ENCODE measurements at places on chromosomes 2 and 18.
A peak's percentile ranks its signal among the peaks of the same experiment; 100 is the strongest.

- DNase-seq, result peak; percentile 74
Measured at GRCh38 chr2:134539981-134540380, 178.8 kb downstream of the TMEM163 start.

GRCh38 chr2:64582774-64583340 lies 58.7 kb downstream of the AFTPH start:
- peak; percentile 63 for DNase-seq

GRCh38 chr18:5029592-5029991 lies 167.5 kb downstream of the AKAIN1 start:
- DNase-seq, result no peak

DNA sequence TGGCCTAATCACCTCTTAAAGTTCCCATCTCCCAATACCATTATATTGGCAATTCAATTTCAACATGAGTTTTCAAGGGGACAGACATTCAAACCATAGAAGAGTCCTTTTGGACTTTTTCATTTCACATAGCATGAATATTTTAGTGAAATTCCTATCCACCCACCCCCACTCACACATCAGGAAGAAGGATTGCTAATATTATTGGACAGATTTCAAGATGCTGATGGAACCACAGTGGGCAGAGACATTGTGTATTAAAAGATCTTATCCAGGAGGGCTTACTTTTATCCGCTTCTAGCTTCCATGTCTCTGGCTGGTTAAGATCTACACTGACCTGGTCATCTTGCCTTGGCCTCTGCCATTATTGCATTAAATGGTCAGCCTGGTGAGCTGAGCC lies 297.4 kb upstream of the ACVR2A start:
- no peak for DNase-seq

DNA sequence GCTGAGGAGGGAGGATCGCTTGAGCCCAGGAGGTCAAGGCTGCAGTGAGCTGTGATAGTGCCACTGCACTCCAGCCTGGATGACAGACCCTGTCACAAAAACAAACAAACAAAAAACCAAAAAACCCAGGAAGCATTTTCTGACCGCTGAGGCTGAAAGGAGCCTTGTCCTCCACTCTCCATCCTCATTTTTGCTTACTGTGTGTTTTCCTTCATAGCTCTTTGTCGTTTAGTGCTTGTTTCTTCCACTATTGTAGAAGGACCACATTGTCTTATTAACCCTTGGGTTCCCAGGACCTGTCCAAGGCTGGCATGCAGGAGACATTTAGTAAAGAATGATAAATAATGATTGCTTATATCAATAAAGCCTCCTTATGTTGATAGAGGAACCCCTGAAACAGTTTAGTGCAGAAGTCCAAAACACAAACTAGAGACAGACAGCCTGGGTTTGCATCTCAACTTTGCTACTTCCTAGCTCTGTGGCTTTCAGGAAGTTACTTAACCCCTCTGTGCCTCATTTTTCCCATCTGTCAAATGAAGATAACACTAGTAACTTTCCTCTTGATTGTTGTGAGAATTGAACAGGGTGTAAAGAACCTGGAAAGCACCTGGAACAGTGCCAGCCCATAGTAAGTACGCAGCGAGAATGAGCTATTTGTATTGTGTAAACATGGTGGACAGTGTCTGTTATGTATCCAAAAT lies 126.0 kb downstream of the LPIN1 start:
- no peak for DNase-seq

- peak; percentile 28 for DNase-seq
Measured at GRCh38 chr18:69537183-69537582, 136.5 kb downstream of the DOK6 start.

GRCh38 chr2:69685321-69686048 lies 41.9 kb upstream of the AAK1 start:
- no peak for DNase-seq

DNA sequence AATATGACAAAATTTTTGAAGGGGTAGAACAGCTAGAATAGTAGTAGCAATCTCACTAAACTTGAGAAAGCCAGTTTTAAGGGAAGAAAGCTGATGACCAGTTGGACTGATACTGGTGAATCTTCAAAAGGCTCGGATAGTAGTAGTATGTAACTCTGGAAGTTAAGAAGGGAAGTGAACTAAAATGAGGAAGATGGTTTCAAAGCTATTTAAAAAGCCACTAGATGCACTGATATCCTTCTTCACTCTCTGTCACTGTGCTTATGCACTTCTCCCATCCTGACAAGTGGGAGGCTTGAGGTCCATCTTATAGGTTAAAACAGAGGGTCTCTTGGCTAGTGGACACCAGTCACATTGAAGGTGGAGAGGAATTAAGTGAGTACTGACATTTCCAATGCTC lies 141.1 kb downstream of the NCOA1 start:
- no peak for DNase-seq

- no peak for DNase-seq
Measured at GRCh38 chr2:1375794-1376193, 37.5 kb upstream of the TPO start.

GRCh38 chr2:73914667-73915066 lies 12.0 kb upstream of the DGUOK start:
- DNase-seq, result no peak

GRCh38 chr2:73250872-73251846 lies 17.1 kb downstream of the CCT7 start:
- no peak for DNase-seq

GRCh38 chr2:162885281-162886070 lies 46.9 kb upstream of the KCNH7 start:
- DNase-seq, result peak; percentile 2

DNA sequence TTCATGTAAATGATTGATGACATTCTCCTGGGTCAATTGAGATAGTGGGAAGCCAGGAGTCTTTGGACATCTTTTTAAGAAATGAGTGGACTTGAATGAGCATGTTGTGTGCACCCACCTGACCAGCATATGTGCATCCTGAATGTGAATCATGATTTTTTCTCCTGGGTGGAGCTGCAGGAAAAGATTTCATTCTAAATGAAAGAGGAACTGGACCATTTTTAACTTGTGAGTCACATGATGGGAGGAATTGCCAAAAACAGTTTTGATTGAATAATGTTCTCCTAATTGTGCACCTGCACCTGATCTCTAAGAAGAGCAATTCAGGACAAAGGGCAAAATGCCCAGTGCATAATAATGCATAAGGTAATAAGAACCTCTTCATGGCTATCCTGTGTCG lies 32.3 kb downstream of the COPS8 start:
- peak; percentile 10 for DNase-seq

GRCh38 chr2:31052284-31052683 lies 86.0 kb downstream of the GALNT14 start:
- DNase-seq, result no peak

DNA sequence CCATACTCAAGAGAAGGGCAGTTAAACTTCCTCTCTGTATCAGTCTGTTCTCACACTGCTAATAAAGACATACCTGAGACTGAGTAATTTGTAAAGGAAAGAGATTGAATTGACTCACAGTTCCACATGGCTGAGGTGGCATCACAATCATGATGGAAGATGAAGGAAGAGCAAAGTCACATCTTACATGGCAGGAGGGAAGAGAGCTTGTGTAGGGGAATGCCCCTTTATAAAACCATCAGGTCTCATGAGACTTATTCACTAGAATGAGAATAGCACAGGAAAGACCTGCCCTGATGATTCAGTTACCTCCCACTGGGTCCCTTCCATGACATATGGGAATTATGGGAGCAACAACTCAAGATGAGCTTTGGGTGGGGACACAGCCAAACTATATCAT lies 1.4 kb upstream of the IL36B start:
- DNase-seq, result no peak

DNA sequence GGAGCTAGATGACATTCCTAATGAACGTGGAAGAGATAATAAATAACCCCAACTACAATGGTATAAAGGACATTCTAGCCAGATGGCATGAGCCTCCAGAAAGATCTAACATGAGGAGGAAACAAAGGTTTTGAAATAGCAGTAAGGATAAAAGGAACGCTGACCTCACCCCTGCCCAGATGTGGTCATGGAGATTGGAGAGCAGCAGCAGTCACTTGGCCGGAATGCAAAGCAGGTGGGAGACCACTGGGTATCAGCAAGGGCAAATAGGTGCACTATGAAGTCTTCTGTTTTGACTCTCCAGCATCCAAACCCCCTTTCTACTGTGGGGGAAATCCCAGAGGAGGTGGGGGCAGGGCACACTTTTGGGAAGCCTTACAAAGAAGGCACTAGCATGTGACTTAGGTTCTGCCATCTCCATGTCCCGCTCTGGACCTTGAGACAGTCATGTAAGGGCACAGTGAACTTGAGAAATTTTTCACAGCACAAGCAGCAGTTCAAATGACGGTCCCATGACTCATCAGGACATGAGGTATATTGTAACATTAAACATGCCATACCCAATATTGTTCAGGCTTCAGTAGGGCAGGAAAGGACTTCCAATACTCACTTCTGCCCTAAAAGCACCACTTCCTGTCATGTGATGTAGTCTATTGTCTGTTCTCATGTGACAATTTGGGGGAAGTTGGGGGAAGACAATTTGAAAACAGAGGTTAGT lies 55.2 kb downstream of the METTL4 start:
- no peak for DNase-seq

- DNase-seq, result no peak
Measured at GRCh38 chr2:76759634-76760366, 762.4 kb downstream of the LRRTM4 start.

DNA sequence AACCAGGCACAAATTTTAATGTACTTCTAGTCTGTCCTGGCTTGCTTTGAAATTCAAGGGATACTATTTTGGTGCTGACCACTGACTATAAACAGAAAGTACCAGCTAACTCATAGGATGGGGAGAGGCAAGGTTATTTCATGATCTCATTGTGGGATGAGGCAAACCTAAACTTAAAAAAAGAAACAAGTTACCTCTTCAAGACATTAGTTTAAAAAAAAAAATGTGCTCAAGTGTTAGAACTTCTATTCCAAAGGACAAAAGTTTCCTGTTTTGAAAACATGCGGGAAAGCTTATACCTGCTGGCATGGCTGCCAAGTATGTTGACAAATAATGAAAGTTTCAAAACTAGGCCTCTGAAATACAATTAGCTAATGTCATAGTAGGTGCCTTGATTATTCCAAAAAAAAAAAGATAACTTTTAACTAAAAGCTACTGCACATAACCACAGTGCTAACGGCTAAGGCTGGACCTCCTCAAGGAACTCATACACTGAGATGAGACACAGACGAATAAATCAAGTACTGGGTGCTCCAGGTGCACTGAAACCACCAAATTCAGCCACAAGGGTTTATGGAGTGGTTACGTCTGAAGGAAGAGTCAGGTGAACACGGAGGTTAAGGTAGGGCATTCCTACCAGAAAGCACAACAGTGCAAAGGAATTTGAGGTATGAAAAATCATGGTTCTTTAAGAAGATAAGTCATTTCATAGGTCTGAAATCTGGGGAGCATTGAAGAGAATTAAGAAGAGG lies 38.1 kb downstream of the TMEM131 start:
- DNase-seq, result no peak

DNA sequence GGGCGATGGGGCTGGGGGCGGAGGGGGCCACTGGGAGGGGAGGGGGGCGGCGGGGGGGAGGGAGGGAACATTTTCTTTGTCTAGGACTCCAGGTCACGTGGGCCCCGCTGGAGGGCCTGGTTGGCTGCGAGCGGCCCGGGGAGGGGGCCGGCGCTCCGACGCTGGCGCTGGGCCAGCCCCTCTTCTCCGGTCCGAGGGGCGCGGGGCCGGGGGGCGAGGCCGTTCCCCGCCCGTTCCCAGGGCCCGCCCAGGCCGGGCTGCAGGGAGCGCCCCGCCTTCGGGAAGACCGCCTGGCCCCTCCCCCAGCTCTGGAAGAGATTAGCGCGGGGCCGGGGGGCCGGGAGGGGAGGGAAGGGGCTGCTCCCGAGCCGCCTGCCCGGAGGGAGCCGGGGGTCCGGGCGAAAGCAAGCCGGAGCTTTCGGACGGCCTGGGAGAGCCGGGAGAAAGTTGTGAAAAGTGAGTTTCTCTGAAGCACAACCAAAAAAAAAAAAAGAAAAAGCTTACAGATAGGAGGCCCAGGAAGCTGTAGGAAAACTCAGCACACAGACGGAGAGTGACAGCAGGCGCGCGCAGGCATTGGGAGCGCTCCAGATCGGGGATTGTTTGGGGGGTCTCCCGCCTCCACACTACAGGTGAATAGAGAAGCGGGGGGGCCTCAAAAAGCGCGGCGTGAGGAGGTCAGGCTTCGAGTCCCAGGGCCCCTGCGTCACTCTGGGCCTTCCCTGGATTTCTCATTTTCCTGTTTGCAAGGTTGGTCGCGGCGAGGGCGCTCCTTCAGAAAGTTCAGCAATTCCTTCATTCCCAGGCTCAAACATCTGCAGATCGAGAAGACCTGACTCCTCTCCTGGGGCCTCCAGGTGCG lies 84.1 kb upstream of the POMC start:
- DNase-seq, result peak; percentile 87

- DNase-seq, result no peak
Measured at GRCh38 chr2:51516667-51517066, 484.7 kb upstream of the NRXN1 start.

- no peak for DNase-seq
Measured at GRCh38 chr2:206063635-206064034, 22.3 kb downstream of the INO80D start.

DNA sequence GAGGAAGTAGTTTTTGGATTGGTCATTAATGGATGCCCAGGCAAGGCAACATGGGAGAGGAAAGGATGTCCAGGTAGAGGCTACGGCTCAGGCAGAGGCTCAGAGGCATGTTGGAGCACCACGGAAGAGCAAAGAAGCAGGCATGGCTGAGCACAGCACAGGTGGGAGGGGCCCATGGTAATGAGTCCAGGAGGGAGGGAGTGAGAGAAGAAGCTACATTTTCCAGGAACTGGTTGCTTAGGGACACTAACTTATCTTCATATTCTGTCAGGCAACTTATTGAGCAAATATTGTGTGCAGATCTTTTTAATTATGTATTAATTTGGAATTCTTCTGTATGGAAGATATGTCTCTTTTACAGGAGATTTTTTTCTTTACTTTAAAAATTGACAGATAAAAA lies 42.2 kb downstream of the ARHGEF4 start:
- no peak for DNase-seq

- DNase-seq, result no peak
Measured at GRCh38 chr2:230779126-230779525, 66.5 kb downstream of the CAB39 start.

- no peak for DNase-seq
Measured at GRCh38 chr2:63790906-63791305, 50.8 kb upstream of the UGP2 start.

GRCh38 chr2:111919365-111919764 lies 21.0 kb downstream of the MERTK start:
- DNase-seq, result no peak

DNA sequence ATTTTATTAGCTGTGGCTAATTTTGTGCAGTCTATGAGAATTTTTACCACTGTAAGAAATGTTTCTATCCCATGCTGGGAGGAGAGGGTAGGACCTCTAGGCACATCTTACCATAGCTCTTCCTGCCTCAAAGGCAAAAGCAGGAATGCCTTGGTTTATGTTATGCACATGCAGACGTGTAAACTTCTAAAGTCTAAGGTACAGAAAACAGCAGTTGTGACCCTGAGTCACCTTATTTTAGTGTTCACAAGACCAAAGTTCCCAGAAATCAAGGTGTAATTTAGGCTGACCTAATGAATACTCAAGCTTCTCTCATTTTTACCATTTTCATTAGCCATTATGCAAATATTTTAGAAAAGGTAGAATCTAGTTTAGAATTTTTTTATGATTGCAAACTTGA lies 15.4 kb upstream of the WIPF1 start:
- DNase-seq, result no peak

GRCh38 chr2:18154812-18155211 lies 276.3 kb downstream of the KCNS3 start:
- no peak for DNase-seq

- no peak for DNase-seq
Measured at GRCh38 chr2:231745303-231746038, 35.6 kb downstream of the PDE6D start.

Data from NCI-H146 (cell line).